ENCODE measurements at places on chromosomes 12 and 14. TPM values are rescaled to one million over a fixed set of nuclear protein-coding genes. Genes with fewer than 3 reads are reported as not detected.

GRCh38 chr14:73263606-73264005 is 26.3 kb downstream of the PAPLN start:
- no peak for DNase-seq

DNA sequence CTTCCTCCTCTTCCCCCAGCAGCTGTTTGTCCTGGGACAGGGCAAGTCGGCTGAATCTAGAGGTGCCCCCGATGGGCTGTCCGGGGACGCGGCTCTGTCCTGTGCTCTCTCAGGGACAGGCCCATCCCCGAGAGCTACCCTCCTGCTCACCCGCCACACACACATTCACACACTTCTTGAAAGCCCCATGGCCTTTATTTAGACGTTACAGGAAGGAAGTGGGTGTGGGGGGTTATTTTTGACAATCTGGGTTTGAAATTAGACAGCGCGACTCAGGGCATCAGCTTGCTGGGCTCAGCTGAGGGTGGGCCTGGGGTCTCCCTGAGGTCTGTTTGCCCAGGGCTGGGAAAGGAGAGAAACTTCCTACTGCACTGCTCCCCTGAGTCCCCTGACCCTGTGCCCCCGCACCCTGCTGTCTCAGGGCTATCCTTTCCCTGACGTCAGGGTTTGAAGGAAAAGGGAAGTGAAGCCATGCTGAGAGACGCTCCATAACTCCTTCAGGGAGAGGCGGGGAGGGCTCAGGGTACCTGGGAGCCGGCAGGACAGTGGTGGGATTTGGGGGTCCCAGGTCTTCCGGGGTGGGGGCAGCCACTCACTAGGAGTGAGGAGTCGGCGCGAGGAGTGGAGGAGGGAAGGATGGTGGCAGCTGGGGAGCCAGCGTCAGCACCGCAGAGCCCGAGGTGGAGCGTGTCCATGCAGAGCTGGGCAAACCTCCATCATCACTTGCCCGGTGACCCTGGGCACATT is 8.1 kb downstream of the PTPN6 start:
- no peak for DNase-seq

GRCh38 chr14:100893228-100893601 is 10.3 kb downstream of the RTL1 start:
- peak; percentile 40 for DNase-seq

- no peak for DNase-seq
Observed at GRCh38 chr12:115506822-115507559, 770.5 kb downstream of the MED13L start.

DNA sequence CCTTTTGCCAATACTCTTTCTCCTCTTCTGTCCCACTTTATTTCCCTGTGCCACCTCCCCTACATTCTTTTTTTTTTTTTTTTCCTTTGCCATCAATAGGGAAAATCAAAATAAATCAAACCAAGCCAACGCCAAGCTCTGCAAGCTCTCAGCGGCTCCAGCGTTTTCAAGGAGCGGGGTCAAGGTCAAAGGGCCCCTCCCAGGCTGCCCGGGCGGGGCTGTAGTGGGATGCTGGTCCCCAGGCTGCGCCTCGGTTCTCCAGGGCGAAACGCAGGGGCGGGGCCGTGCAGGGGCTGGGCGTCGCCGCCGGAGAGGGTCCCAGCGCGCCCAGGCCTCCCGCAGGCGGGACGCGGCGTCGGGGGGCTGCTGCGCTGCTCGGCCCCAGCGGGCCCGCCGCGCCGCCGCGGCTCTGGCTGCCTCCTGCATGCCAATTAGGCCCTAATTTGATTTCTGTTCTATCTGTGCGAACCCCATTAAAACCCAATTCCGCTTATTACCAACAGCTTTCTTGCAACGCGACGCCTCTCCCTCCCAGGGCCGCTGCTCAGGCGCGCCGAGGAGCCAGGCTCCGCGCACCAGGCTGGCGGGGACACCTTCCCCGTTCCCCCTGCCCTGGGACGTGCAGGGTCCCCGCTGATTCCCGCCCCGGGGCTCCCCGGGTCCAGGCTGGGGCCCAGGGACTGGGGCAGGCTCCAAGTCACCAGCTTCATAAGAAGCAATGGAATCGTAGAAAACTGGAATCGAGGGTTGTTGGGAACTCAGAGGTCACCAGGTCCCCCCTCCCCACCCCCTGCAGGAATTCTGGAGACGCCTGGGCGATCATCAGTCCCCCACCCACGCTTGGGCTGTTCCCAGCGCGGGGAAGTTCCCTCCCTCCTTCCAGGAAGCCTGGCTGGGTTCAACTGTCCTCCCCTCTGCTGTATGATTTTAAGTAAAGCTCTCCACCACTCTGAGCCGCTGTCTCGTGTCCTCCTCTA is 50.7 kb upstream of the MAP1LC3B2 start:
- no peak for DNase-seq

DNA sequence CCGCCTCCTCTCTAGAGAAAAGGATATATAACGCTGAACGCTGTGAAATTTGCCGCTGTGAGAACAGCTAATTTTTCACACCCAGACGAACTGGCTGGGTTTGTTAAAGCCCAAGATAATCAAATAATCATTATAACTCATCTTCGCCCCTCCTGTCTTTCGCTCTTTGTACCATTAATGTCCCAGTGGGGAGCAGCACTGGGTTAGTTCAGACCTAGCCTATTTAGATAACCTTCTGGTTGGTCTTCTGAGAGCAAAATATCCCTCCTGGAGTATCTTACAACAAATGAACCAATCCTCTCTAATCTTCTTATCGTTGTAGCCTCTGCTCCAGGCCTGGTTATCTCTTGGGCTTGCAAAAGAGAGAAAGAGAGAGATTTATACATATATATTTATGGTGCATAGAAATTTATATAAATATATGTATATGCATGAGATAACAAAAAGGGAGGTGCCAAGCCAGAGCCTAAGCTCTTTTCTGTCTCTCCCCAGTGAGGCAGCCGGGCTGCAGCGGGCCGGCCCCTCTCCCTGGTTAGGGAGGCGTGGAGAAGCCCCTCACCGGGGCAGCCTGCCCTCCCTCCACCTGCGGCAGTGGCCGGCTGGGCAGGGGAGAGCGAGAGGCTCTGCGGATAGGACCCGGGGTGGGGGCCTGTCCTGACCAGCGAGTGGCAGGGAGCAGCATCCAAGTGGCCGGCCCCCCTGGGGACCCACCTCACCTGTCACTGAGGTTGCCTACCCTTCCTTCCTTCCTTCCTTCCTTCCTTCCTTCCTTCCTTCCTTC is 202.0 kb upstream of the LHX5 start:
- DNase-seq = no peak

GRCh38 chr14:77186911-77187648 is 5.5 kb downstream of the TMEM63C start:
- no peak for DNase-seq

GRCh38 chr14:94021001-94021400 is 5.1 kb upstream of the OTUB2 start:
- no peak for DNase-seq

GRCh38 chr12:24913130-24913529 is 35.8 kb downstream of the BCAT1 start:
- DNase-seq = no peak

DNA sequence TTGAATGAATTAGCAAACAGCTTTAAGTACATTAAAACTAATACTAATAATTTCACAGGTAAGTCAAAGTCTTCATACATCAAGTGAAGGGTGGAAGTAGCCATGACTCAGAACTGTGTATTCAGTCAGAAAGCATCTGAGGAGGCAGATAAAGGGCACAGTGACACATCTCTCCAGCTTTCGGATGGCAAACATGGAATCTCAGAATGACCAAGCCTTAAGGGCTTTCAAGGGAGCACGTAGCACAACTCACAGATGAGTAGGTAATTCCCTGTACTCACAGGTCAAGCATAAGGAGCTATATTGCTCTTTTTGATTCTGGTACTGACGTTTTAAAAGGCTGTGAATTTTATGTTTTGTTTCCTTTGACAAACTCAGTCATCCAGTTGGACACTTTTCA is 56.0 kb downstream of the MDGA2 start:
- DNase-seq = no peak

Gene CLEC4C
- not detected for total RNA-seq

Gene NRL
- total RNA-seq = 1.3 TPM

All from type B pancreatic cell (in vitro differentiated cells).